ENCODE measurements at places on chromosomes 1 and 21.

GRCh38 chr21:44298301-44298700, 1.6 kb upstream of the PFKL start:
- DNase-seq = no peak

- no peak for DNase-seq
These were observed 12.8 kb downstream of the ZNF687 start for GRCh38 chr1:151294742-151295462.

DNA sequence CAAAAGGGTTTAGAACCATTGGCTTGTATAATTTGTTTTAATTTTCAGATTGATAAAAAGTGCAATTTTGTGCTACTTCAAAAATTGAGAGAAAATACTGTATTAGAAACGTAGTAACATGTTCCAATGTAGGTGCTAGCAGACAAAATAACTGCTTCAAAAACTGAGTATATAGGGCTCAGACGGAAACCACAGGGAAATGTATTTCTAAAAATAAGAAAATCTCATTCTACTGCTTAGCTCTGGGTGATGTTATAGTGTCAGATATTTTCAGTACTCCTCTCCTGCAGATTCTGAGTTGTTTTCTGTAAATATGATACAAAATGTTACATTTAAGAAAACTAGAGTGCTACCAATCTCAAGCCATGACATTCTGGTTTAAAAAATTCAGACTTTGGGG, 55.4 kb downstream of the KCNK2 start:
- no peak for DNase-seq

GRCh38 chr21:34072145-34073031, 990 bp upstream of the MRPS6 start:
- no peak for DNase-seq

DNA sequence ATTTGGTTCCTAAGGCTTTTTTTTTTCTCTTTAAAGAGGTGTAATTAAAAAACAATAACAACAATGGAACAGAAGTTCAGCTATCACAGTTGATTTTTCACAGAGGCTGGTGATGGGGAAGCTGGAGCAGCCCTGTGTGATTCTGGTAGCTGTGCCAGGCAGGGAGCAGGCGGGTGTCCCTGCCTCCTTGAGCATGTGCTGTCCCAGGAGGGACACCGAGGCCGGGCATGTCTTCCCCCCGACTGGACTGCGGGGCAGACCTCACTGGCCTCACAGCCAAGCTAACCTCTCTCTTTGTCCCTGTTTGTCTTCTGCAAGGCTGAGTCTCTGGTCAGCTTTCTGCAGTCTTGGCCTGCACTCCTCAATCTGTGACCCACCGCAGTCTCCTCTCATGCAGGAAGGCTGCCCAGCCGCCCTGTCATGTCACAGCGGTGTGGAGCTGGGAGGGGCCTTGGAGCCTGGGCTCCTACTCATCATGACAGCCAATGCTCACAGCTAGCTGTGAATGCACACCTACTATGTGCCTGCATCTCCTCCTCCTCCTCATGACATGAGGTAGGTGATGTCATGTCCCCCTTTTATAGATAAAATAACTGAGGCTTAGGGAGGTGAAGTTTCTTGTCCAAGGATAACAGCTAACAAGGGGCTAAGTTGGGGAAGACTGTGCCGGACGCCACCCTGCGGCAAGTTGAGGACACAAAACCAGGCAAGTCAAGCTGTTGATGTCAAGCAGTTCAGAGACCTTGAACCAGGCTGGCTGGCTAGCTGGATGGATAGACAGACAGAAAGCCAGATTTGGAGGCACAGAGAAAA, 10.3 kb upstream of the ACTL8 start:
- no peak for DNase-seq

DNA sequence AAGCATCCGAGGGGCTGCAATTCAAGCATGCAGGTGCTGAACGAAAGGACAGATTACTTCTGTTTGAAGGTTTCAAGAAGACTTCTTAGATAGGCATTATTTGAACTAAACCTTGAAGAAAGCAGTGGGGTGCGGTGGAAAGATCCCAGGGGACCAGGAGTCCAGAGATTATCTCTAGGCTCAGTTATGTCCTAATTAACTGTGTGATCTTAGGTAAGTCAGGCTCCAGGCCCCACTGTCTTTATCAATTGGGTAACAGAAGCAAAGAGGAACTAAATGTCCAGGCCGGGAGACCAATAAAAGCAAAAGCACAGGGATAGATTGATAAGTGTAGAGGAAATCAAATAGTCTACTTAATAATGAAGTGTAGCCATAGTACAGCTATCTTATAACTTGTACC, 72.9 kb upstream of the CDC42BPA start:
- no peak for DNase-seq

DNA sequence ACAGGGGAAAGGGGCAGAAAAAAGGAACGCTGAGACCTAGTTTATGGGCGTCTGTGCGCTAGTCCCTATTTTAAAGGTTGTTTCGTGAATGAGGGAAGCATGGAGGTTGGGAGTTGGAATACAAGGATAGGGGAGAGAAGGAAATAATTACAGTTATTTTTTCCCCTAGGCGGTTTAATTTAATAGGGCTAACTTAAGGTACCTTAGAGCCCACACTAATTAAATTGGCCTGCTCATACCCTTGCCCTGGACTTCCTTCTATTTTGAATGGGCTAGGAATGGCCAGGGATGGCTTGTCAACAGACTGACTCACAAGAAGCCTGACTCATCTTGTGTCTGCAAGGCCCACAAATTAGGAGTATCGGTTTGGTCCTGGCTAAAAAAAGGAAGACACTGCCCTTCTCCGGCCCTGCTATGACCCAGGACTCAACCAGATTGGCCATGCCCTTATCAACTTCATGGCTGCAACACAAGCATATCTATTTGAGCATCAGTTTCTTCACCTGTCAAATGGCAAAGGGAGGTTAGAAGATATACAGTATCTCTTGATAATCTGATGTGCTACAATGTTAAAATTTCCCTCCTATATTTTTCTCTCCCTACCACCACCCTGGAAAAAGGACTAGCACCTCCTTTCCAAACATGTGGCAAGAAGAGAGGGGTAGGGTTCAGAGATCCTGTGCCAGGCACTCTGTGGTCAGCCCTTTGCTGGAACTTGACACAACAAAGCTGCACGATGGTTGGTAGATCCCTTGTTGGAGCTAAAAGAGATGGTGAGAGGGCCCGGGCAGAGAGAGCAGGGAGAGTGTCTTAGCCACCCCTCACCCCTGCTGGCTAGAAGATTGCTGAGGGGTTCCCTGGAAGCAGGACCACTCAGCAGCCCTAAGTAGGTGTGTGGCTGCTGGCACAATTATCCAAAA, 2.2 kb upstream of the SSBP3 start:
- DNase-seq = no peak

DNA sequence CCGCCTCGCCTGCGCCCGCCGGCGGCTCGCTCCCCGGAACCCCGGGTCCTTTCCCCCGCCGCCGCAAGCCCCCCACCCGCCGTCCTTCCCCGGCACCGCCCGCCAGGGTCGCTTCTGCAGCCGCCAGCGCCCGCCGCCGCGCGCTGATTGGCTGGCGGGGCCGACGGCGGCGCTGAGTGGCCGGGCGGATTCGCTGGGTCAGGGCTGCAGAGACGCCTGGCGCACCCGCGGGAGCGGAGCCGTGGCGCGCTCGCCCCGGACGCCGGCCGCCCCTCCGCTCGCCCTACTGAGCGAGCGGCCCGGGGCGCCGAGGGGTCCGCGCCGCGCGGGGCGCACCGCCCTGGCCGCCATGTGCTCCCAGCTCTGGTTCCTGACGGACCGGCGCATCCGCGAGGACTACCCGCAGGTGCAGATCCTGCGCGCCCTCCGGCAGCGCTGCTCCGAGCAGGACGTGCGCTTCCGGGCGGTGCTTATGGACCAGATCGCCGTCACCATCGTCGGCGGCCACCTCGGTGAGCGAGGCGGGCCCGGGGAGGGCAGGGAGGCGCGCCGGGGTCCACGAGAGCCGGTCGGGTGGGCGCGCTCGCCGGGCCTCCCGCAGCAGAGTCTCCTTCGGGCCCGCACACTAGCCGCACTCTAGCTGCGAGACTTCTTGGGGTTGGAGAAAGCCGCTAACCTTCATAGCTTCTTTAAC, at the start of gene RIMKLA:
RIMKLA (plus strand) TSS at position 207 of the 694 bp plus-strand sequence; CDS start at position 350, 143 bp downstream.
- no peak for DNase-seq

- no peak for DNase-seq
These were observed 1.1 kb upstream of the SETDB1 start for GRCh38 chr1:150925080-150925479.

DNA sequence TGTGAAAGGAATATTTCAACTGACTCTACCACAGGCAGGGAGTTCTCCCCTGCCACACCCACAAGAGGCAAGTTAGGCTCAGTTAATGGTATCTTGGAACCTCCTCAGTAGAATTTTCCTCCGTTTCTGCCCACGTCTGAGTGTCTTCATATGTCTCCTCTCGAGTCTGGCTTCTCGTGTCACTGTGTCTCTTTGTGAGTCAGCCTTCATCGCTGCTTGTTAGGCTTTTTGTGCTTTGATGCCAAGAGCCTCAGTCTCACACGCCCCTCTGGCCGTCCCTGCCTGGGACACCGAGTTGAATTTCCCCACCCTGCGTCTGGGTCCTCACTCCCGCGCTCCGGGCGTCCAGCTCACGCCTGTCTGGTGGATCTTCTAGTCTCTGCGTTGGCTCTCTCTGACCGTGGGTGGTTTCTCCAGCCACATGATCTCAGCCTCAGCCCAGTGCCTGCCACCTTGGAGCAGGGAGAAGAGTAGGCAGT, 125.7 kb upstream of the GADD45A start:
- no peak for DNase-seq

DNA sequence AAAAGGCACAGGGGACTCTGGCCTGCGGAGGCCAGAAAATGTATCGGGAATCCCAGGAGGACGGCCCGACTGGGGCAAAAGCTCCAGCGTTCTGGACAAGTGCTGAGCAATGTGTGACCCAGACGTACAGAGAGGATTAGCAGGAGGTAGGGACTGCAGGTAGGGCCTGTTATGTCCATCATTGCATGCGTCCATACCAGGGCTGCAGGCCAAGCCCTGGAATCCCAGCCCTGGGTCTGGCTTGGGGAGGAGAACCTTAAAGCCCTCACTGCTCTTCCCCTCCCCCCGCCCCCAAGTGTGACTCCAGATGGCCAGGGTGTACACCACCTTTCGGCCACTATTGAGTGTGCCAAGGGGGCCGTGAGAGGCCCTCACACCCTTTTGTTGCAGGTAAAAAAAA, 2.0 kb downstream of the RNF207 start:
- DNase-seq = no peak

- DNase-seq = no peak
These were observed 64.1 kb upstream of the TMPRSS2 start for GRCh38 chr21:41571938-41572510.

- no peak for DNase-seq
These were observed 119.4 kb upstream of the F3 start for GRCh38 chr1:94660994-94661393.

DNA sequence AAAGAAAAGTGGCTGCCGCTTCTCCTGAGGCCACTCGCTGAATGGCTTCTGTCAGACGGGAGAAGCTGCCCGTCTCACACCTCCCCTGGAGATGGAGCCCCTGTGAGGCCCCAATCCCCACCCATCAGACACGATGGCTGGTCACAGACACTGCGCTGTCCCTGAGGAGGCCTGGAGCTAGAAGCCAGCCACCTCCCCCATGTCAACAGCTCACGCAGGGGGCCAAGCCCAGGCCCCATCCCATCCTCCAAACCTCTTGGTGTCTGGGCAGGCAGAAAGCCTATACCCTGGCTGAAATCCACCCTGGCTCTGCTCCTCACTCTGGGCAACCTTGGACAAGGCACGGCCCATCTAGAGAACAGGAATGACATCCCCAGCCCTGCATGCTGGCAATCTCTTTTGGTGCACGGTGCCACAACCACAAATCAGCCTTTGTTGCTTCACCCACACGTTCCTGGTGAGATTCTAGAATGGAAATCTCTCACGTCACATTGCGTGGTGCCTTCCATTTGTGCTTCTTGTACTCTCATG, 273.9 kb upstream of the VAMP3 start:
- no peak for DNase-seq

All from GOT3 (cell line).